ENCODE measurements at places on chromosomes 6 and 20.

DNA sequence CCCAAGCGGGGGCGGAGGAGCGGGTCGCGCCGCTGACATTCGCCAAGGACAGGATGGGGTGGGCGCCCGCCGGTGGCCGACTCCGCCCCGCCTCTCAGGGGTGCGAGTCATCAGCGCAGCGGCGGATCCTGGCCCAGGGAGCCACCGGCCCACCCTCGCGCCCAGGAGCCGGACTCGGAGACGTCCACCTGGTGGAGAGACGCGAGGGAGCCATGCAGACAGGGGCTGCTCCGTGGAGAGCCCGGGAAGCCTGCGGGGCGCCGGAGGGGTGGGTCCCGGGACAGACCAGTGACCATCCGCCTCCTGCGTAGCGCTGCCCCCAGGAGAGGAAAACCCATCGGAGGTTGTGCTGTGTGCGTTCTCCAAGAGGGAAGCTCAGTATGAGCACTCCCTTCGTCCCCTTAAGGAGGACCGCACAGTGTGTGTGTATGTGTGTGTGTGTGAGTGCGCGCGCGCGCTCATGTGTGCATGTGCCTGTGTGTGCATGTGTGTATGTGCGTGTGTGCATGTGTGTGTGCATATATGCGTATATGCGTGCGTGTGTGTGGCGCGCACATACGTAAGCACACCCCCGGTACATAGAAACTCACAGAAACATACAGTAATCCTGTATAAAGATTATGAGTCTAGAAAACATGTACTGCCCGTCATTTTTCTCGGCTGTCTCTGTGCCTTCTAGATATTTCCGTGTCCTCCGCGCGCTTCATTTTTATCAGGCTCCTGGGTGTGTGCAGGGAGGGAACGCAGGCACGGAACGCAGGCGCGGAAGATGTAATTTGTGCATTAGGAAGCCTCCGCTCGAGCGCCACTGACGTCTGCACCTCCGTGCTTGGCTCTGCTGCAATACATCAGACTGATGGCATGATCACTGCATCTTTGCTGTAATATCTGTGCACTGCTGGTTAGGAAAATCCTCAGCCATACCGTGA, 158.9 kb downstream of the TBXT start:
- peak; percentile 29 for DNase-seq

DNA sequence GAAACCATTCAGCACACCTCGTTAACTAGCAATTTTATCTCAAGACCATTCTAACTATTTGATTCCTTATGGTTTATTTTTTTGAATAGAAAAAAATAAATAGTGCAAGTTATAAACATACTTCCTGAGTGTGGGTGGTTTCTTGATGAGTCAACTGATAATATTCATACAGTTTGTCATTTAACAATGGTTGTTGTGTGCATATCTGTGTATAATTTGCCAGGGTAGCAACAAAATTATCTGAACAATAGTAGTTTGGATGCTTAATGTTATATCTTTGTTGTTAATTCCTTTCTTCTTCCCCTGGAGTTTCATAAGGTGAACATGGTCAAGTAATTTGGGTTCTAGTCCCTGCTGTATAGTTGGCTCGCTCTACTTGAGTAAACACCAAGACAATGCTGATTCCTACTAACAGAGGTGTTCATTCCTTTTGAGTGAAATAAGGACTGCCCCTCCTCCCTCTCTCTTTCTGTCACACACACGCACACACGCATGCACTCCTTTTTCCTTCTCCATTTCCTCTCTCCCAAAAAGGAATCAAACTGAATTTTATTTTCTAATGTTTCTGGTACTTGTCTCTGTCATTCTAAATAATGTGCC, 938.1 kb upstream of the EPHA7 start:
- DNase-seq: no peak

GRCh38 chr20:52049001-52049731, 142.4 kb downstream of the ZFP64 start:
- no peak for DNase-seq

DNA sequence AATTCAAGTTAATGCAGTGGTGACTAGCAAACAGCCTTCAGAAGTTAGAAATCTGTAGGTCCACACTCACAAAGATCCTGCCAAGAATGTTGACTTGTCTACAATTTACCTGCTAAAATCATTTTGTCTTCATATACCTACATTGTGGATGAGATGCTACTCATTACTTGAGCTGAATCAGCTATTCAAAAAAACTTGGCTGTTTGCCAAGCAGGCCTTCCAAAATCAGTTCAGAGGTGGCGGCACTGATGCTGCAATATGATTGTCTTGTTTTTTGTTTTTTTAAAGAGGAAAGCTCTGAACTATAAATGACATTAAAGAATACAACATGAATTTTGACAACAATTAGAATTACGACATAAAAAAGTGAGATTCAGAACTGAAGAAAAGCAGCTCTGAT, 354.7 kb upstream of the KHDRBS2 start:
- DNase-seq: no peak

GRCh38 chr6:48048451-48049146, 62.4 kb downstream of the PTCHD4 start:
- DNase-seq: no peak

DNA sequence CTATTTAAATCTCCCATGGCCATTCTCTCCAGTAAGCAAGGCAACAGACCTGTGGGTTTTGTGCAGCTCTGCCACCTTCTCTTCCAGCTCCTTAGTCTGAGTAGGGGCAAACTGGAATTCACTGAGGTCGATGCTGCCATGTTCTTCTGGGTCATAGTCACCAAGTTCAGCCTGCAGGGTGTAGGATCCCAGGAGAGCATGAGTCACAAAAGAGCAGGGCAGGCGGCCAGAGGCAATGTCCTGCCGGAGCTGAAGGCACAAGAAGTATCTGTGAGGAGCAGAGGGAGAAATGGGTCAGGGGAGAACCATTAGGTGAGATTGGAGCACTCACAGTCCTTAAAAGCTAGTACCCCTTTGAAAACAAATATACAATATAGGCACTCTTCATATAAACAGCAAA, 73.7 kb downstream of the SMLR1 start:
- DNase-seq: no peak

- no peak for DNase-seq
Measured at GRCh38 chr6:30759575-30760239, 15.4 kb upstream of the IER3 start.

DNA sequence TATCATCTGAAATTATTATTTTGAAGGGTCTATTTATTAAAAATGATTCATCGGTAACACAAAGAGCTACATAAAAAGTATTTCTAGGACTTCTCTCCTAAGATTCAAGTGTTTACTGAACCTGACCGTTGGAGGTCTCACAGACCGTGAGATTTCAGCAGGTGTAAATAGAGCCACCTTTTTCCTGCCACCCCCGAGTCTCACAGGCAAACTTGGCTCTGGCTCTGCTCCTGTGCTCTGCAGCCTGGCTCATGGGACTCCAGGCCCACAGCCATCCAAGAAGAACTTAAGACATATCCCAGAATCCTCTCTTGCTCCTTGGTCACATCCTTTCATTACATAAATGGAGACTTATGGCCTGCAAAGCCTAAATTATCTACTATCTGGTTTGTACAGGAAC, 67.8 kb upstream of the AGPAT4 start:
- no peak for DNase-seq

DNA sequence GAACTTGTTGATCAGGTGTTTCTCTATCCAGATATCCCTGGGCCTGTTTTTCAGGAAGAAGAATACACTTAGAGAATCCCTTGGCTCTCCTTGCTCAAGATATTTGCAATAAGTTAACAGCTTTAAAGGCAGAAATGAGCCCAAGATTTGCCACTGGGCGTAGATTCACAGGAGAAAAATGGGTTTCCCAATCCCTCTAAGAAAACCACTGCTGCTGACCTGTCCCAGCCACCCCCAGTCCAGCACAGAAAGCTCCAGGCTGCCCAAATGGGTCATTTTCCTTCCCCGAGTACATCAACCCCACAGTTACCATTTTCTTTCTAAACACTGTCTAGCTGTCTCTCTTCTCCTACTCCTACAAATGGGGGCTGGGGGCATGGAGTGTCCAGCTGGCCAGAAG, 67.3 kb downstream of the ANKRD60 start:
- no peak for DNase-seq

DNA sequence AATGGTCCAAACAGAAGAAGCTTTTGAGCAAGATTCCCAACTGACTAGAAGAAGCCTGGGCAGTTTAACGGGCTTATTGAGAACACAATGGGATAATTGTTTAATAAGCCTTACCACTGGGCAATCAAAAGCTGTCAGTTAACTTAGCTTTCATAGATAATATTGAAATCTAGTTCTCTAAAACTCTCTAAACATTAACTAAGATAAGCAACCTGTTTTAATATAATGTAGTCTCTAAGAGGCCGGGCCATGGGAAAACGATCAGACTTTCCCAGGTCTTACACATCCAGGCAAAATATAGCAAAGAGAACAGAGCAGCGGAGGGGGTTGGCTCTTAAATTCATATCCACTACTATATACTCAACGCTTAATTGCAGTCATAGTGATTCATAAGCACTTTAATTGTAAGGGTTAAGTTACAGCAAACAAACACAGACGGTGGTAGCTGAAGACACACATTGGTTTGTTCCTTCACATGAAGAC, 128.0 kb upstream of the FAM83B start:
- no peak for DNase-seq

DNA sequence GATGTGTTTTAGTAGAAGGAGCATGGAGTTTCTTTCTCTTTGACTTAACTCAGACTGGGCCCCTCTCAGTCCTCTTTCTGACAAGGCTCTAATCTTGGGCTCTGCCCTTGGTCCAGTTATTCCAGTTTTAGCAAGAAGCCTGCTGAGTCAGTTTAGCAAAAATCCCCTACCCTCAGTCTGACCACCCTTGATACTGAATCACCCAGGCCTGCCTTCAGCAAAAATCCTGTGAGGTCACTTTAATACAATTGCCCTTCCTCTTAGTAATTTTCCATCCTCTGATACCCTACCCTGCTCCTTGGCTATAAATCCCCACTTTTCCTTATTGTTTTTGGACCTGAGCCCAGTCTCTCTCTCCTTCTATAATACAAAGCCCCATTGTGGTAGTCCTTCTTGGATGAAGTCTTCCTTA, 326.7 kb upstream of the NOX3 start:
- no peak for DNase-seq

DNA sequence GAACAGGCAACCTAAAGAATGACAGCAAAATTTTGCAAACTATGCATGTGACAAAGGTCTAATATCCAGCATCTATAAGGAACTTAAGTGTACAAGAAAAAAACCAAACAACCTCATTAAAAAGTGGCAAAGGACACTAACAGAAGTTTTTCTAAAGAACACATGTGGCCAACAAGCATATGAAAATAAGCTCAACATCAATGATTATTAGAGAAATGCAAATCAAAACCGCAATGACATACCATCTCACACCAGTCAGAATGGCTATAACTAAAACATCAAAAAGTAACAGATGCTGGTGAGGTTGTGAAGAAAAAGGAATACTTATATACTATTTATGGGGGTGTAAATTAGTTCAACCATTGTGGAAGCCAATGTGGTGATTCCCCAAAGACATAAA, 5.5 kb downstream of the RFPL4B start:
- DNase-seq: no peak

GRCh38 chr20:58277107-58277506, 32.4 kb upstream of the RAB22A start:
- no peak for DNase-seq

GRCh38 chr6:43334466-43335095, 26.0 kb upstream of the CRIP3 start:
- DNase-seq: no peak

- DNase-seq: peak; percentile 18
Measured at GRCh38 chr20:46111028-46111835, 6.9 kb upstream of the CD40 start.

DNA sequence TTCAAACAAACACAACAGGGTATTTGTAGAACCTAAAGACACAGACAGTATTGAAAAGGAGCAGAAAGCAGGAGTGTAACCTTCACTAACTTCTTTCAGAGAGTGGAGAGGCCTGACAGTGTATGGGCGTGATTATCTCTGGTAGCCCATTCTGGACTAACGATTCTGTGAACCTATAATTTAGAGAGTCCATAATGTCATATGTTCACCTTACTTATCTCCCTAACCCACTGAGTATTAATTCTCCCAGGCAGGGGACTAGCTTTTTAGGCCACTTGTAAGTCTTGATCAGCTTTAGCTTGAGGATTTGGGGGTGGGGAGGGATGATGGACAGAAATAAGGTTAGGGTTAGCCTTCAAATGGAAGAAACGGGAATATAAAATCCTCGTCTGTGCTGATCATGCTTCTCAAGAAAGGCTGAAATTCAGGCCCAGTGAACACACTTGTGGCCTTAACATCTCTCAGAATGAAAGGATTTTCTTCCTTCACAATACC, 2.8 kb upstream of the PARD6B start:
- DNase-seq: no peak

- DNase-seq: no peak
Measured at GRCh38 chr20:6562111-6562510, 205.4 kb upstream of the BMP2 start.

GRCh38 chr6:144778773-144779492, 493.8 kb downstream of the UTRN start:
- no peak for DNase-seq

DNA sequence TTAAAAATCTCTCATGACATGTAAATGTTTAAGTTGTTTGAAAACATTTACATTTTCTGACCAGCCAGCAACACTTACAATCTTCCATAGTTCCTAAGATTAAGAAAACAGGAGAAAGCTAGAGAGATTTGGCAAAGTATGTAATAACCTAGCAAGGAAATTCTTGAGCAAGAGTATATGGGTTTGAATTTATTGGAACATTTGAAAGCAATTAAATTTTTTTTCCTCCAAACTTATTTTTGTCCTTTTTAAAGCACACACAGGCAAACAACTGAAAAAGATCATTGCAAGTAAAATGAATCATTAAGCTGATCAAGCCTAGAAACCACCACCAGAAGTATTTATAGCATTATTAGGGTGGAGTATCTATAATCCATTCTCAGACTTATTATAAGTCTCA, 20.1 kb upstream of the ZNF217 start:
- no peak for DNase-seq

DNA sequence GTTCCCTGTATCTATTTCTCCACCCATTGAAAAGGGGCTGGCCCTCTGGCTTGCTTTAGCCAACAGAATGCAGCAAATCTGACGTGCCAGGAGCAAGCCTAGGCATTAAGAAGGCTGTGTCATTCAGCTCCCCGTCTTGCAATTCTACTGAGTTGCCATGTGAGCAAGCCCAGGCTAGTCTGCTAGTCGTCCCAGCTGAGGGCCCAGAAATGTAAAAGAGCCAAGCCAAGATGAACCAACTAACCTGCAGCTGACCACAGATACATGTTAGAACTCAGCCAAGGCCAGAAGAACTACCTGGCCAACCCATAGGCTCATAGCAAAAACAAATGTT, 30.1 kb downstream of the PREP start:
- DNase-seq: no peak

GRCh38 chr6:128954308-128955043, 71.5 kb downstream of the LAMA2 start:
- DNase-seq: no peak

GRCh38 chr6:73314577-73315492, 39.2 kb downstream of the DPPA5 start:
- DNase-seq: no peak

- DNase-seq: no peak
Measured at GRCh38 chr6:72987301-72987700, 238.0 kb downstream of the KHDC1L start.

All from hippocampal formation (tissue), 2 donors.